Stimulated activated CD4-positive, alpha-beta T cell treated with anti-CD3 and anti-CD28 coated beads, TNF-alpha, amount 100 ng/mL, for 4 hours (primary cell): ENCODE measurements at places on chromosomes 5 and 9.

- DNase-seq, result no peak
Observed at GRCh38 chr9:89984214-89984613, 379.4 kb downstream of the GADD45G start.

DNA sequence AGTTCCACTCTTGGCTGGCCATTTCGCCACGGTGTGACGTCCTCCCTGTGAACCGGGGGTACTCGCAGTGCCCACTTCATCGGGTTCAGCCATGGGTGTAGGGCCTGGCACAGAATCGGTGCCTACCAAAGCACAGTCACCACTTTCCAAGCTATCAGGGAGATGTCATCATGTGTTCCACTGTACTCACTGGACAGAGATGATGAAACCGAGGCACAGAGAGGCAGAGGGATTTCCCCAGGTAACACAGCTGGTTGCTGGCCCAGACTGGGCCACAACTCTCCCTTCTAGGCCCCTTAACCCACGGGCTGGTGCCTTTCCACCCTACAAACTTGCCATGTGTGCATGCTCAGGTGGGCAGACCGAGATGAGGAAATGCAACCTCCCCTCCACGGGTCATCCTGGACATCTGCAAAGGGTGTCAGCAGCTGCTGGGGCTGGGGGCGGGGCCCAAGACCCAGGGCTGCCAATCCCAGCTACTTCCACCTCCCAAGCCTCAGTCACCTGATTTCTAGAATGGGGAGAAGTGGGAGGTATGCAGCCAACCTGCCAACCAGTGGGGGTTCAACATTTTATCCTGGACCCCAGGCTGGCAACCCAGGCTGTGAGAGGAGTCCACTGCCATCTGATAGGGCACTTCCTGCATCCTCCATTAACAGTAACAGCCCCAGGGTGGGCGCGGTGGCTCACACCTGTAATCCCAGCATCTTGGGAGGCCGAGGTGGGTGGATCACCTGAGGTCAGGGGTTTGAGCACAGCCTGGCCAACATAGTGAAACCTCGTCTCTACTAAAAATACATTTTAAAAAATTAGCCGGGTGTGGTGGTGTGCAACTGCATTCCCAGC lies 893 bp upstream of the SH2D3C start:
- peak; percentile 53 for DNase-seq

DNA sequence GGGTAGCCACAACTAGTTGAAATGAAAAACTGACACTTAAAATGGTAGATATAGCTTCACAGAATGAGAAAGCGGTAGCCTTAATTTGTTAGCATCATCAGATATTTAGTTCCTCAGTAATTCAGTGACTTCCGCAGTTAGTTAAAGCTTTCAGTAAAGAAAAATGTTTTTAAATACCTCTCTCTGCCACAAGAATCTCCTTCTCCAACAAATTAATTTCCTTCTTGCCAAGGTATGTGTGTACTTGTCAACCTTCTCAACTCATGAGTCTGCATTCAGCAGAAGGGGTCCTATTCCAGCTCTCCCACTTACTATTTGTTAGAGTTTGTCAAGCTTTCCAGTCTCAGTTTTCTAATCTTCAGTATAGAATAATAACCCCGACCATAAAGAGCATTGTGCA lies 26.3 kb upstream of the ERAP1 start:
- DNase-seq, result no peak

DNA sequence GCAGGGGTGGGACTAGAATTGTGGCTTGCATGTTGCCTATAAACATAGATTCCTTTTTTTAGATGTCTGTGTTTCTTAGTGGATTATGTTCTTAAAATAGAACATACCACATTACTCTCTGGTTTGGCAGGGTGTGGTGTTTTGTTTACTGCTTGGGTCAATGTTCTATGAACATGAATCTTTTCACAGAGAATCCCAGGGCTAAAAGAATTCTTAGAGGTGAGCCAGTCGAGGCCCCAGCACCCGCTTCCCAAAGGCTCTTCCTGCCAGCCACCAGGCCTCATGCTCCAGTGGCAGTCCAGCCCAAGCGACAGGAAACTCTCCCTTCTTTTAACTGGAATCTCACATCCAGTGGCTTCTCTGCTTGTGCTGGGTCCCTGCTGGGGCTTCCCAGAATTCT lies 126.6 kb downstream of the C9orf152 start:
- DNase-seq, result no peak

DNA sequence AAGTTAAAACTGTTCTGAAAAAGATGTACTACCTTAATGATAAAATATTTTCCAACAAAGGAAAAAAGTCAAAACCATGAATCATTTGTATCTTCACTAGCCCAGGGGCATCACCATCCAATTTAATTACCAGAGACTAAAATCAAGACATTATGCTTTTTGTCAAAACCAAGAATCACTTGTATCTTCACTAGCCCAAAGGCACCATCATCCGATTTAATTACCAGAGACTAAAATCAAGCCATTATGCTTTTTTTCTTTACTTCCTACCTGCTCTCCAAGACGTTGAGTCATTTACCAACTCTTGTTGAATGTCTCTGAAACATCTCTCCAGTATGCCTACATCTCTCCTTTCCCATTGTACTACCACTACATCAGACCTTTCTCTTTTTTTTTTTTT lies 37.9 kb downstream of the FBXO38 start:
- DNase-seq, result no peak

DNA sequence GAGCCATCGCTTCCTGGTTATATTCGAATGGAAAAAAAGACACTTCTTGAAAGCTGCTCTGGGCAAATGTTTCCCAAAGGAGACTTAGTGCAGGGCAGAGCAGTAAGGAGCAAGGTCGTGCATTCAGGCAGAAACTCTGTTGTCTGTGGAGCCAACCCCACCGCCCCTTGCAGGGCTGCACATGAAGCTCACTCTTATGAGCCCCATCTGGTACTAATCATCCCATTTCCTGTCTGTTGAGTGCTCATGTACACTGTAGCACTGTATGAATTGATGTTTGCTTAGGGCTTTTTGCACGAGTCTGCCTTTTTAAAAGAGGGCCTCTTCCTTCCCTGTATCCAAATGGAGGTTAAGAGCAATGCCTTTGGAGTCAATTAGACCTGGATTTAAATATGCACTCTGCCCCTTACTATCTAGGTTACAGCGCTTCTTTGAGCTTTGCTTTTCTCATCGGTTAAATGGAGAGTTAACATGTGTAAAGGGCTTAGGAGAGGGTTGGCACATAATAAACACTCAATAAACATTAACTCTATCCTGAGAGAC lies 25.4 kb downstream of the HMHB1 start:
- DNase-seq, result no peak

DNA sequence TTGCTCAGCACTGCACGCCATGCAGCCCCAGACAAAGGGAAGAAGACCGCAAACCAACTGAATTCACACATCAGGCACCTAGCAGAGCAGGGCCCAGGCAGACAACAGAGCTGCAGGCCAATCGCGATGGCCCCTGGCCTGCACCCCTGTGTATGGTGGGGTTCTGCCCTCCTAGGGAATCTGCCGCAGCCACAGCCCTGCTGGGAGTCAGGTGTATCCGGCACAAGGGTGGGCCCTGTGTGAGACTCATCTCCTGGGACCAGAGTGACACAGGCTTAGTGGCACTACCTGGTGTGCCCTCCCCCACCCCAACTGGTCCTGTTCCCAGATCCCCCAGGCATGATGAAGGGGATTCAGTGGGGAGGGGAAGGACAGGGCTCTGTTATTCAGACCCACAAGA lies 122.8 kb downstream of the ATPSCKMT start:
- DNase-seq, result no peak

GRCh38 chr9:19517202-19517942 lies 108.6 kb downstream of the ACER2 start:
- DNase-seq, result no peak

- no peak for DNase-seq
Observed at GRCh38 chr5:6729386-6730310, 16.4 kb downstream of the TENT4A start.

DNA sequence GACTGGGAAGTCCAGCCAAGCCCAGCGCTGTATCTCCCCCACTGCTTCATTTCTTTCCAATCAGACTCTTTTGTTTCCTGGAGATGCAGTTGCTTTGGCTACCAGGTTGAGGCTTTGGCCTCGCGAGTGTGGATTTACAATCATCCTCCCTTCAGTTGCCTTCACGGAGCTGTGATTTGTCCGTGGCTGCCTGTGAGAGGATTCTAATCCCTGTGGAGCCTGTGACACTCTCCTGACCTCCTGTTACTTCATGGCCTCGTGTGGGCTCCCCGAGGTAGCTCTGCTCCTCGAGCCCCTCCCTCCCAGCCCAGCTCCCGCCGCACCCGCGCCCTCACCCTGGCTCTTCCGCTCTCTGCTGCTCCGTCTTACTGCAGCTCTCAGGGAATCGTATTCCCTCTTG lies 107.2 kb upstream of the STC2 start:
- no peak for DNase-seq

GRCh38 chr5:8288897-8289516 lies 420.1 kb downstream of the MTRR start:
- DNase-seq, result no peak

DNA sequence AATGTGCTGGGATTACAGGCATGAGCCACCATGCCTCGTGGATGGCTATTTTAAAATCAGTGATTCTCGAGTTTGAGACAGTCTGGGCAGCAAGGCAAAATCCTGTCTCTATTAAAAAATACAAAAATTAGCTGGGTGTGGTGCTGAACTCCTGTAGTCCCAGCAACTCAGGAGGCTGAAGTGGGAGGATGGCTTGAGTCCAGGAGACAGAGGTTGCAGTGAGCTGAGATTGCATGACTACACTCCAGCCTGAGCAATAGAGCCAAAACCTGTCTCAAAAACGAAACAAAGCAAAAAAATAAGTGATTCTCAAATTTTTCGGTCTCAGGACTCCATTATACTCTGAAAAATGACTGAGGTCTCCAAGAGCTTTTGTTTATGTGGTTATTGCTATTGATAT lies 47.9 kb upstream of the HSPA9 start:
- no peak for DNase-seq

DNA sequence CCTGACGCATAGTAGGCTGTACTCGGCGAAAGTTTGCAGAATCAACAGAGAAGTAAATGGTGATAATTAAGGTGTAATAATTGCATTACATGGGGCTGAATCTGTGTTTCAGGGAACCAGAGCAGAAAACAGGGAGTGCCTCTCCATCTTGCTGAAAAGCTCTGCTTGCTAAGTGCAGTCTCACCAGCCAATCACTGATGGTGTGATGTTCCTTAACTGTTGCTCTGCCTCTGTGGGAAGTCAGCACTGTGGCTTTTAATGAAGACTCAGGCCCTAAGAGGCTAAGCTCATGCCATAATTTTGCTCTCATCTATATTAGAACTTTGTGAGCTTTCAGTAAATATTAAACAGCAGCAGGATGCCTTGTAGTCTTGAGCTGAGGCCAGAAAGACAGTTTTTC lies 4.5 kb downstream of the PHF24 start:
- DNase-seq, result no peak

GRCh38 chr5:149129181-149129580 lies 12.1 kb upstream of the ABLIM3 start:
- DNase-seq, result no peak

DNA sequence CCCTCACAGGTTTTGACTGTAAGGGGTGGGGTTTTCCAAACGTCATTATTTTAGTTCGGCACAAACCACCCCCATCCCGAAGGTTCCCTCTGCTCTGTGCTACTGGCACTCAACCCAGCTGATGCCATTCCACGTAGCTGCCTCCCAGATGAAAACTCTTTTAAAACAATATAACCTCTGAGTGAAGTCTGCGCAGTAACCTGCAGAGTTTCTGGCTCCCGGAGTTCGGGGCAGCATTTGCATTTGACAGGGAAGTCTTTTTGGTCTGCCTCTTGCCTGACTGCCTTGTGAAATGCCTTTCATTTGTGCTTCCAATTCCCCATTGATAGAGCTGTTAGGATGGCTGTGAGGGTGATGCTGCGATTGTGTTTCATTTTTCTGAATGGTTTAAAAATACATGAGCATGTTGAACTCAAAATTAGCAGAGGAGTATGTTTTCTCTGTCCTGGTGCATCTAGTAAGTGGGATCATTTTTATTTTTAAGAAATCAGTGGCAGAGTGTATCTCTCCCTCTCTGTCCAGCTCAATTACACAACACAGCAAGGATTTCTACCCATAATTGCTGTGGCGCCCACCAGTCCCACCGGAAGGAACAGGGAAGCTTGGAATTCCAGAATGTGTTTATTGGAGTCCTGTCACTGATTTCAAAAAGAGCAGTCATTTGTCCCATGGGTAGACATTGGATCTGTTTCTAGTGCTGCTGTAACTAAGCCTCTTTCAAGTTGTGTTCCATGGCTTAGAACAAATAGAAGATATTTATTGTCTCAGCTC lies 24.8 kb downstream of the ADCY2 start:
- DNase-seq, result no peak

DNA sequence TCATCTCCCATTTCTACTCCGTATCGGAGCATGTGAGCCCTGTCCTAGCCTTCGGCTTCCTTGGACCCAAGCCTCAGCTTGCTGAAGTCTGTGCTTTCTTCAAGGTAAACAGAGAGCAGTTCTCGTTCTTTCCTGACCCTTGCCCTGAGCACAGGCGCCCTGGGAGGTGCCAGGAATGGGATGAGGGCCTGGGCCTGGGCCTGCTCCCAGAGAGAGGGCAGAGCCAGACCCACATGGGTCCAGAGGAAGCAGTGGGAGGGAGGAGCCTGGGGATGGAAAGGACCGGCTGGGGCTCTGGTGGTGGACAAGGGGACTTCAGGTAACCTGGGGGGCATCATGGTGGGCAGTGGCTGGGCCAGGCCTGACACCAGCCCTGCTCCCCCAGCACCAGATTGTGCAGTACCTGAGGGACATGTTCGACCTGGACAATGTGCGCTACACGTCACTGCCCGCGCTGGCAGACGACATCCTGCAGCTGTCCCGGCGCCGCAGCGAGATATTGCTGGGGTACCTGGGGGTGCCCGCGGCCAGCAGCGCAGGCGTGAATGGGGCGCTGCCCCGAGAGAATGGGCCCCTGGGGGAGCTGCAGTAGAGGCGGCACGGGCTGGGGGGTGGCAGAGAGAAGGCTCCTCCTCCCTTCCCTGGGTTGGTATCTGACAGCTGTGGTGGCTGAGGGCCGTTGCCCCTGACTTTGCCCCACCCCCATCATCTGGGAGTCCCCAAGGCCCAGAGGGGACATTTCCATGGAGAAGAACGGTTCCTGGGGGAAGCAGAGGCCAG lies 10.9 kb upstream of the DOLPP1 start:
- DNase-seq, result no peak

DNA sequence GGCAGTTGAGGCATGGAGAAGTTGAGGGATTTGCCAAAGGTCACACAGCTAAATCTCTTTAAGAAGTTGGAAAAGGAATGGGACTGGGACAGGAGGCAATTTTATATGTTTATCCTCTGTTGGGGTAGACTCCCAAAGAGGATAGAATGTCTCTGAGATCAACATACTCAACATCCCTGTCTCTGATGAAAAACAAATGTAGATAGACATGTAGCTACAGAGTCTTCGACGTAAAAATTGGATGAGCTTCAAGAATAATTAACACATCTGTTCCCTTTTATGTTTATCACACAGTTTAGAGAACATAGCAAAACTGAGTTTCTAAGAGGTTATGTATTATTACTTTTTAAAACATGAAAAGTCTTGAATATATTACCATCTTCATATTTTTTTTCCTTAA lies 204.6 kb upstream of the CD180 start:
- no peak for DNase-seq

GRCh38 chr5:13115476-13115875 lies 829.0 kb downstream of the DNAH5 start:
- DNase-seq, result no peak
